Fibroblast of villous mesenchyme (primary cell): ENCODE measurements at places on chromosomes 12 and 14. TPM values are rescaled to one million over a fixed set of nuclear protein-coding genes. Genes with fewer than 3 reads are reported as not detected.

C1QL4 gene
- under 0.01 TPM in 1 of 2 replicates, not detected in the other for total RNA-seq

RPS6KL1 gene
- total RNA-seq = 1.6 and 2.2 TPM in 2 replicates

GLIPR1L1 gene
- total RNA-seq = not detected in 2 replicates

PLD4 gene
- total RNA-seq = under 0.01 TPM in 1 of 2 replicates, not detected in the other

TEX52 gene
- total RNA-seq = not detected in 2 replicates

COX8C gene
- total RNA-seq = not detected in 2 replicates

HHIPL1 gene
- 3.9 TPM in 2 replicates for total RNA-seq

MYF5 gene
- not detected in 2 replicates for total RNA-seq

CCER1 gene
- not detected in 2 replicates for total RNA-seq

ACVR1B gene
- 6.4 and 6.5 TPM in 2 replicates for total RNA-seq

FAIM2 gene
- total RNA-seq = 3.0 and 3.9 TPM in 2 replicates

MIP gene
- total RNA-seq = not detected in 2 replicates

RNASE4 gene
- 6.9 and 7.4 TPM in 2 replicates for total RNA-seq

CIROP gene
- not detected in 2 replicates for total RNA-seq

KRT85 gene
- not detected in 2 replicates for total RNA-seq

C12orf76 gene
- total RNA-seq = 6.8 and 9.5 TPM in 2 replicates

CHFR gene
- total RNA-seq = 48.8 and 51.9 TPM in 2 replicates

KRT6B gene
- not detected in 2 replicates for total RNA-seq

PAX9 gene
- not detected in 2 replicates for total RNA-seq

RFX4 gene
- not detected in 2 replicates for total RNA-seq

GLT1D1 gene
- under 0.01 TPM in 1 of 2 replicates, not detected in the other for total RNA-seq

FAR2 gene
- total RNA-seq = 5.6 and 8.7 TPM in 2 replicates

CD163 gene
- total RNA-seq = not detected in 2 replicates

PPFIA2 gene
- total RNA-seq = 3.9 and 4.7 TPM in 2 replicates

HIGD1C gene
- total RNA-seq = not detected in 2 replicates

KRT80 gene
- total RNA-seq = 0.32 and 1.3 TPM in 2 replicates

RNF212B gene
- not detected in 2 replicates for total RNA-seq

DNAI7 gene
- under 0.01 TPM in 1 of 2 replicates, not detected in the other for total RNA-seq

SLC39A5 gene
- total RNA-seq = not detected in 2 replicates

TBX3 gene
- 109 and 114 TPM in 2 replicates for total RNA-seq

GNPNAT1 gene
- 23.8 and 31.1 TPM in 2 replicates for total RNA-seq

GLT8D2 gene
- 51.4 and 55.1 TPM in 2 replicates for total RNA-seq

SLC5A8 gene
- not detected in 2 replicates for total RNA-seq

TBX5 gene
- total RNA-seq = 0.43 and 1.9 TPM in 2 replicates

KRT78 gene
- not detected in 2 replicates for total RNA-seq

CCDC197 gene
- total RNA-seq = not detected in 2 replicates

CACNA2D4 gene
- total RNA-seq = 0.97 and 1.7 TPM in 2 replicates

MDP1 gene
- 8.6 and 15.5 TPM in 2 replicates for total RNA-seq

ADCY4 gene
- 4.2 and 18.1 TPM in 2 replicates for total RNA-seq

DUSP6 gene
- total RNA-seq = 68.9 and 75.1 TPM in 2 replicates

BHLHE41 gene
- total RNA-seq = 6.8 and 8.2 TPM in 2 replicates

CLMN gene
- under 0.01 and 0.43 TPM in 2 replicates for total RNA-seq

KCNC2 gene
- 0.43 TPM in 1 of 2 replicates, not detected in the other for total RNA-seq

PLCZ1 gene
- not detected in 2 replicates for total RNA-seq

RPGRIP1 gene
- total RNA-seq = under 0.01 TPM in 1 of 2 replicates, not detected in the other

DHH gene
- not detected in 2 replicates for total RNA-seq

CATSPERB gene
- total RNA-seq = under 0.01 TPM in 1 of 2 replicates, not detected in the other

SERPINA12 gene
- not detected in 2 replicates for total RNA-seq

FBLN5 gene
- 77.7 and 85.0 TPM in 2 replicates for total RNA-seq

LTB4R2 gene
- total RNA-seq = 3.9 and 6.8 TPM in 2 replicates

NRXN3 gene
- 5.5 and 7.3 TPM in 2 replicates for total RNA-seq
